ENCODE measurements at places on chromosomes 3 and 15. TPM values are rescaled to one million over a fixed set of nuclear protein-coding genes. Genes with fewer than 3 reads are reported as not detected.

Gene SIN3A
- 47.9 TPM for total RNA-seq

Gene HDGFL3
- total RNA-seq, result 30.9 TPM

Gene CCR9
- total RNA-seq, result not detected

Gene PLA2G4E
- not detected for total RNA-seq

Gene KCNMB2
- total RNA-seq, result not detected

Gene SNTN
- total RNA-seq, result not detected

Gene OR5K2
- not detected for total RNA-seq

Gene ST8SIA2
- total RNA-seq, result 0.31 TPM

Gene KCNAB1
- 0.13 TPM for total RNA-seq

Gene HRH1
- total RNA-seq, result 11.9 TPM

Gene FBXL22
- total RNA-seq, result 0.16 TPM

Gene SEMA6D
- 4.0 TPM for total RNA-seq

Gene MED12L
- total RNA-seq, result under 0.01 TPM

Gene PPP1R14D
- total RNA-seq, result not detected

Gene ALDH1L1
- total RNA-seq, result not detected

Gene GOLGA8Q
- total RNA-seq, result 0.76 TPM

Gene POPDC2
- 0.16 TPM for total RNA-seq

Gene SNAP23
- total RNA-seq, result 193 TPM

Gene SNURF
- total RNA-seq, result 62.1 TPM
